ENCODE measurements at places on chromosomes 7 and 10.

DNA sequence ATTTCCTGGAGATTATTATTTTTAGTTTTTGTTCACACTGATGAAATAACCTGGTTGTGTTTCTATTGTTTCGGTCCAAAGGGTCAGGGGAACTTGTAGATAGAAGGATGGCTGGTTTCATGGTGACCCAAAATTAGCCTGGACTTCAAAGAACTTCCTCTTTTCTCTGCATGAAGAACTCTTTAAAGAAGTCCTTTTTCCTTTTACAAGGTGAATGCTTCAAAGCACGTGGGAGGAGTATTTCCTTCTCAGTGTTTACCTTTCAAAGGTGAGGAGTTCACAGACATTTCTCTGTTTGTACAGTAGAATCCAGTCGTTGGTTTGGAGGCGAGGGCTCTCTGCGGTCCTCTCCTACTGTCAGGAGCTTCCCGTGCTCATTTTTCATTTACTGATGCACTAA, 561.7 kb downstream of the GATA3 start:
- no peak for DNase-seq

- no peak for DNase-seq
Observed at GRCh38 chr7:67407392-67408071, 410.9 kb downstream of the TYW1 start.

- DNase-seq = no peak
Observed at GRCh38 chr7:41467596-41467995, 235.3 kb downstream of the INHBA start.

DNA sequence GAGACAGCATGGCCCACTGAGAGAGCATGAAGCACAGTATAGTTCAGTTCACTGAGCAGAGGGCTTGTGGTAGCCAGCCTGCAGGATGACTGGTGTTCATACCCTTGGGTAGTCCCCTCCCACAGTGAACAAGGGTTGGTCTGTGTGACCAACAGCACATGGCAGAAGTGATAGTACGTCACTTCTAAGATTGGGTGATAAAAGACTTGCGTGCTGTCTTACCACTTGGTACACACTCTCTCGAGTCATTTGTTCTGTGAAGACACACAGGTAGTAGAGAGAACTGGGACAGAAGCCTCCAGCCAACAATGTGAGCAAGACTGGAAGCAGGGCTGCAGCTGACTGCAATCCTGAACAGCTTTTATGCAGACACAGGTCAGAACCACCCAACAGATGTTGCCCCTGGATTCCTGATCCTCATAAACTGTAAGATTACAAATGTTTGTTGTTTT, 14.6 kb downstream of the EPC1 start:
- DNase-seq = no peak

DNA sequence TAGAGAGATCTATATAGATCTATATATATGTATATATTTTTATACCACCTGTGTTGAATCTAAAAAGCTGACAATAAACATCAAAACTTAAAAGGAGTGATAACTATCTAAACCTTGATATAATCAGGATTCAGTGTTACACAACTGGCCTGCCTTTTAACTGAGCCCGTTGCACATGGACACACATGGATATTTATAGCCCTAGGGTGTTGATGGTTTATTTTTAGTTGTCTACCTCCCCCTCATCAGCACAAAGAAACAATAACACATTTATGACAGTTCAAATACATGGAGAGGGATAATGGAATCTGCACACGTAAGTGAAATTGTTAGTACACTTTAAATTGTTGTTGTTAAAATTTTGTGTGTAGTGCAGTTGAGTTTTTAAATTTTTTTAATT, 336.9 kb downstream of the ZNF248 start:
- DNase-seq = no peak

DNA sequence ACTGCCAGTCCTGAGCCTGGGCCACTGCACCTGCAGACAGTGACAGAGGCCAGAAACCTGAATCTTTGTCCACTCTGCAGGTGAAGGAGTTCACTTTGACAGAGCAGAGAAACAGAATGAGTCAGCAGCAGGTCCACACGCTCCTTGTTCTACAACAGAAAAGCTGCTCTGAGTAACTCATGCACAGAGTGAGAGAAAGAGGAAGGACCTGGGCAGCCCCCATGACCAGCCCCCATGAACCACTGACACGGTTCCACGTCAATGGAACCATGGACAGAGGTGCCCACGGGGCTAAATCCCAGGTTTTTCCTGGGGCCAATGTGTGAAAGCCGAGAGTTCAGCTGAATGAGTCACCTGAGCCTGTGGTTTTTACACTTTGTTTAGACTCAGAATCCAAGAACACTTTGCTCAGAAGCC, 40.8 kb upstream of the CTBP2 start:
- DNase-seq = no peak

GRCh38 chr10:133529576-133529946, 2.4 kb downstream of the CYP2E1 start:
- no peak for DNase-seq

- DNase-seq = no peak
Observed at GRCh38 chr7:14817829-14818614, 84.5 kb downstream of the DGKB start.

- DNase-seq = peak; percentile 85
Observed at GRCh38 chr10:51879238-51879637, 179.8 kb upstream of the CSTF2T start.

DNA sequence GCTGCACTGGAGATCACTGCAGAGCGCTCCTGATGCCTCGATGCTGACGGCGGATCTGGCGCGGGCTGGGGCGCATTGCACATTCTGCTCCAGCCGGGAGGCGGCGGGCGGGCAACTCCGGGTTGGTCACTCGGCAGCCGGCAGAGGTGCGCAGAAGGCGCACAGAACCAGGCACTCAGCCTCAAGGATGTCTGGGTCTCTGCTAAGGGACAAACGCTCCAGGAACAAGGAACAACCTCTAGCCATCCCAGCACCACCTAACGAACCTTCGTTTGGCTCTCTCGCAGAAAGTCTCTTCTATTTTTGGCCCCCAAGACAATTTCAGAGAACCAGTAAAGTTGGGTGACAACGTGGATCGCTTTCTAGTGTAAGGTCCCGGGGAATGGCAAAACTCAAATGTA, 254.6 kb downstream of the OTUD1 start:
- no peak for DNase-seq

- no peak for DNase-seq
Observed at GRCh38 chr10:120738658-120739057, 112.5 kb upstream of the WDR11 start.

DNA sequence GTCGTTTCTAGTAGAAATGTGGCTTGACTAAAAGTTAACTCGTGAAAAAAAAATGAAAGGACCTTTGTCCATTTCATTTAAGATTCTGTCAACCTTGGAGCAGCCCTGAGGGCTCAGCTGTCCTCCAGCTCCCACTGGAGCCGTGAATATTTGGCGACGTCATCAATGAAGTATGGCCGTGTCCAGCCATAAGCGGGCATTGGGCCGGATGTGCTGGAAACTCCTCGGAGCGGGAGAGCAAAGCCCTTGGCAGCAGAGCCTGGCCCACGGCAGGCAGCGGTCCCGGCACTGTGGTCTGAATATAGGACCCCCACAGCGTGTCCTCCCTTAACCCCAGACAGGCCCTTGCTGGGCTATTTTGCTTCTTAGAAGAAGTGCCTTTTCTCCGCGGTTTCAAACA, 50.0 kb downstream of the JAKMIP3 start:
- DNase-seq = no peak

- DNase-seq = no peak
Observed at GRCh38 chr10:119759832-119760231, 34.0 kb downstream of the INPP5F start.

GRCh38 chr10:126391192-126391885, 3.1 kb upstream of the ADAM12 start:
- no peak for DNase-seq

DNA sequence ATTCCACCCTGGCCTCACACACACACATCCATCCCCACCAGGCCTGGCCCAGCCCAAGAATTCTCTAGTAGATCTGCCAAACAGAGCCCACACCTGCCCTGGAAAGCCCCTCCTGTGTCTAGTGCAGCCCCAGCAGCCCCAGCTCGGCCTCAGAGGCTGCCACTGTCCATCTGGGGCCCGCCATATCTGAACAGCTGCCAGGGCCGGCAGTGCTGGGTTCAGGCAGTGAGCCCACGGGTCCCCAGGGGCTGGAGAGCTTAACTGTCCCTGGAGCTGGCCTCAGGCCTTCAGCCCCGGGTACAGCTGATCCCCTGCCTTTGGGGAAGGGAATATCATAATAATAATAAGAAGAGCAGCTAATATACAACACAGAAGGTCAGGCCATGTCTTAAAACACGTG, 574 bp downstream of the MYL10 start:
- DNase-seq = no peak

GRCh38 chr7:27897441-27897847, 157.5 kb downstream of the TAX1BP1 start:
- DNase-seq = no peak

DNA sequence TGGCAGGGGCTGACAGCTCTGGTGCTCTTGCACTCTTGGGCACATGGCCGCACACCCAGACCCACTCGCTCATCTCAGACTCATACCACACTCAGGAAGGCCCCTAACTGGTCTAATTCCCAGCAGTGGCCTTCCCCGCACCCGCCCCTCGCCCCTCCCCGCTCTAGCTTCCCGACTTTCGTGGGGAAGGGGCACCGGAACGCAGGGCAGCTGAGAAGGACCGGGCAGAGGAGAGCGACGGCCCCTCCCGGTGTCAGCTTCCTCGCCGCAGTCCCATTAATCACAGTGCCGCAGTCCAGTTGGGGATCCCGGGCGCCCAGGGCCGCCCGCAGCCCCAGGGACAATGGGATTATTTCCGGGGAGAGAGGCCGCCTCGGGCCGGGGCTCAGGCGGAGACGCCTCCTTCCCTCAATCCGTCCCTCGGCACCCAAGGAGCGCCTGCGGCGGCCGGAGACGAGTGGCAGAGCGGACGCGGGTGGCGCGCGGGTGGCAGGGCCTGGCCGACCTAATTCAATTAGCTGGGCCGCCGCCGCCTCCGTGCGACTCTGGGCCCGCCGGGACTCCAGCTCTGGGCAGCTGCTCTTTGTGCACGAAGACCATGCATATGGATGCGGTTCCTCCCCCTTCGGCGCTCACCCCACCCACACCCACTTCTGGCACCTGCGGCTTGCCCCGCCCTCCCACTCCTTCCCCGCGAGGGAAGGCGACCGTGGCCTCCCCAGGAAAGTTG, 7.8 kb upstream of the TLX1 start:
- DNase-seq = no peak

DNA sequence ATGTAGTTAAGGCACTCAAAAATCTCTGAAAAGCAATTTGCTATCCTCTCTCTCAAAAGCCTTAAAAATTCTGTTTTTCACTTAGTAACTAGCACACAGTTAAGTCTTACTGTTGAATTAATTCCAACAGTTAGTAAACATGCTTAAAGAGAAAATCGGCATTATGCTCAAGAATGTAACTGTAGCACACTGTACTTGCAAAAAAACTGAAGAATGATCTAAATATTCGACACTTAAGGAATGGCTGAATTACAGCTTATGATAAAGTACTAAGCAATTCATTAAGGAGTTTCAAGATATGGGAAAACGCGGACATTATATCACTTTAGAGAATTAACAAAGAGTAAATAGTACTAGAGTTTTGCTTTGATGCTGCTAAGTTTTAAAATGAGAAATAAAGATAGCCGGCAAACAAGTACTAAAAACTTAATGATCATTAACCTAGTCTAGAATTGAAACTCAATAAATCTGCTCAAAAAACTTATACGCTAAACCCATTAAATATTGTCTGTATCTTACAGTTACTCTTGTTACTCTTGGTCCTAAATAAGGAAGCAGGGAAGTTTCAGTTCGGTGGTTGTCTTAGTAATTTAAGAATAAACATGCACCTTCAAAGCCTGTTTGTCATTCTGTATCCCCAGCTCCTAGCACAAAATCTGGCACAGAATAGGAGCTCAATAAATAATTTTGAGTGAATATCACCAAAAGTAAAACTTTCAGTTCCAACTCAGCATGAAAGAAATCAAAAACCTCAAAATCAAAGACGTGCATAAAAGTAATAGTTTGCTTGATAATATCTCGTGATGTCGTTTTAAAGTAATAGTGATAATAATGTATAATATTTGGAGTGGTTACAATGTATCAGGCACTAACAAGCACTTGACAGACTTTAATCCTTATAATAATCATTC, 1.2 kb downstream of the TRDMT1 start:
- peak; percentile 67 for DNase-seq

GRCh38 chr7:16395121-16395520, 26.2 kb downstream of the CRPPA start:
- DNase-seq = no peak

DNA sequence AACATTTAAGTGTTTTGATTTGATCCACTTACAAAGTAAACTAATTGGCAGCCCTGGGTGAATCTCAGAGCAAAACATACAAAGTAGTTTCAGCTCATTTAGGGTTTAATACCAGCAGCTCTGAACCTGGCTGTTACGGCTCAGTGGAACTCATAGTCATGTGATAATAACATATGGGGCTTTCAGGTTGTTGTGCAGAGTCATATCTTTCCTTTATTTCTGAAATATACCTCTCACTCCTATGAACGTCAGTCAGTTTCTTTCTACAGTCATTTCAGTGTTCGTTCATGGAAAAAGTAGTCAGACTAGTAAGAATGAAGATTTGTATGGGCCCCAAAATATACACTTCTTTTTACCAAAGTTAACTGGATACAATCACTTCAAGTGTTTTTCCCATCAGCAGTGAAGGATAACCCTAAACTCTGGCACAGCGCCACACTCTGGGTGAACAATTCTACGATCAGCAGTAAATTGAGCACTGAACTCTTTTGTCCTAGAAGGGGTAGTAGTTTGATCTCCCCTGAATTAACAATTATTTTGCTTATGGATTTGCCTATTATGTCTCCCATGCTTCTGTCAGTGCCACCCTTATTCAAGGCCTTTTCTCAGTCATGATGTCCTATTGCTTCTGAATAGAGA, 218.6 kb downstream of the THSD7A start:
- DNase-seq = no peak

DNA sequence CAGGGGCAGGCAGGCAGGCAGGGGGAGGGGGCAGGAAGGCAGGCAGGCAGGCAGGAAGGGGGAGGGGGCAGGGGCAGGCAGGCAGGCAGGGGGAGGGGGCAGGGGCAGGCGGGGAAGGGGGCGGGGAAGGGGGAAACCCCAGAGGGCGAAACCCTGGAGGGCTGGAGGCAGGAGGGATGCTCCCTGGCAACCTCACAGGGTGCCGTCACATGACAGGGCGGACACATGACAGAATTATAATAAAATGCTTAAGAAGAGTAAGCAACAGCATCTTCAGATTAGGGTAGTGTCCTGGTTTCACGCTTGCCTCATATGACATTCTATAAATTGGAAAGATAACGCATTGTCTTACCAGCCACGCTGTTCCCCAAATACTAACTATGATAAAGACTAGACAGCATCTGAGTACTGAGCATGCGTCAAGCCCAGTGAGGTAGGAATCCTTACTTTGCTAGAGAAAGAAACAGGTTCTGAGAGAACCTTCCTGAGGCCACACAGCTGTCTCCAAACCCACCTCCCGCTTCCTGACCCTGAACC, 131.6 kb downstream of the DIP2C start:
- no peak for DNase-seq

- peak; percentile 25 for DNase-seq
Observed at GRCh38 chr7:37732253-37732652, 48.7 kb downstream of the GPR141 start.

- no peak for DNase-seq
Observed at GRCh38 chr10:103849212-103849877, 6.0 kb downstream of the SH3PXD2A start.

GRCh38 chr7:108063520-108063933, 60.6 kb upstream of the LAMB1 start:
- DNase-seq = no peak

GRCh38 chr10:122655524-122656307, 43.9 kb downstream of the C10orf120 start:
- no peak for DNase-seq

- DNase-seq = no peak
Observed at GRCh38 chr10:35934642-35934995, 292.5 kb upstream of the FZD8 start.
